ENCODE measurements at places on chromosomes 4 and X.

GRCh38 chr4:72860766-72861165 lies 208.8 kb downstream of the COX18 start:
- DNase-seq = no peak

DNA sequence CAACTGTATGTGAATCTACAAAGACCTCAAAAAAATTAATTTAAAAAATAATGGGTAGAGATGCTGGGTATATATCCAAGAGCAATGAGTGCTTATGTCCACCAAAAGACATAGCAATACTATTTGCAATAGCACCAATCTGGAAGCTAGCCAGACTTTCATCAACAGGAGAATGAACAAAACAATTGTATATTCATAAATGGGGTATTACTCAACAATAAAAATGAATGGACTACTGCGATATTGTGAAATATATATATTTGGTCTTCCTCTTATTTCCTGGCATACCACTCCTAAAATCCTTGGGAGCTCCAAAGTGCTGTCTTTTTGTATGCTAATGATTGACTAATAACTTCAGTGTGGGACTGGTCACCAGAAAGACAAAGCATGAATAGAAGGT lies 77.5 kb downstream of the MSN start:
- no peak for DNase-seq

DNA sequence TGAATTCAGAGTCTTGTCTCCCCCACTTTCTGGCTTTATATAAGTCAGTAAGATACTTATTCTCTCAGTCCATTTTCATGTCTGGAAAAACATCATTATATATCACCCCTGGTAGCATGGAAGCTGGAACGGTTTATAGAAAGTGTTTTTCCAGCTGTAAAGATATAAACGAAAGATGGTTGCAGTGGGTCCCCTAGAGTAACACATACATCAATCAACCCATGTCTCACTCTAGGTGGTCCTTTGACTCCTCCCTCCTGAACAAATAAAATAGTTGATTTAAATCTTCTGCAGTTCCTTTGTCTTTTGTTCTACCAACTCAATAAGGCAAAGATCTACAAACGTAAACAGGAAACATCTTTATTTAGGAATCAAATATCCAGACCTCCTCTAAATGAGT lies 1306.1 kb upstream of the TENM3 start:
- no peak for DNase-seq

DNA sequence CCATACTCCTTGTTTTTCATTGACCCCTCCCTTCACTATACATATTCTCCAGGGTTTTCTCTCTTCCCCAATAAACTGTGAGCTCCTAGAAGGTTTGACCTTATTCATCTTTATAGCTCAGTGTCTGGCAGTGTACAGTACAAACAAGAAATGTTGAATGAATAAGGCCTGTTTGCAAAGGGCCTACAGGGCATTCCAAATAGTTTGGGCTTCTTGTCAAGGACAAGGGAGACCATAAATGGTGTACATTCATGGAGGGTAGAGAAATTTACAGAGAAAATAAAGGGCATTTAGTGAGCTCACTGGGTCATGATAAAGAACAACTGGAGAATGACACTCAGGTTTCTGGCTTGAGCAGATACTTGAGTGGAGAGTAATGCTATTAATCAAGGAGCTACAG lies 47.5 kb upstream of the EIF1AX start:
- DNase-seq = no peak

GRCh38 chr4:38177035-38177546 lies 216.9 kb downstream of the PTTG2 start:
- DNase-seq = no peak

DNA sequence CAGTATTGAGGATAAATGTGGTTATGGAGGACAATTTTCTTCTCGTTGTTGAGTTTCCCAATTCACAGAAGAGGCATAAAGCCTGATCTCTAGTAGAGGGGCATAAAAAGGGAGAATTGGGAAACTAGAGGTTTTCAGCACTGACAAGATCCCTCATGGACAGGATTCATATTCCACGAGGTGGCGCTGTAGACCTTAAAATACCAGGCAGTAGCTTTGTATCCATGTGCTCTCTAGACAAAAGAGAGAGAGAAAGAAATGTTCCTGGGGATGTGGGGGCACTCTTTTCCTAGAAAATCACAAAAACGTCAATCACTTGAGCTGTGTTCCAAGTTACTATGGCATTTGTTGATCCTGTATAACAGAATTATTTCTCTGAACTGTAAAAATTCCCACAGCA lies 128.3 kb downstream of the MAGEE1 start:
- DNase-seq = no peak

GRCh38 chrX:109658391-109658790 lies 33.4 kb upstream of the KCNE5 start:
- no peak for DNase-seq

DNA sequence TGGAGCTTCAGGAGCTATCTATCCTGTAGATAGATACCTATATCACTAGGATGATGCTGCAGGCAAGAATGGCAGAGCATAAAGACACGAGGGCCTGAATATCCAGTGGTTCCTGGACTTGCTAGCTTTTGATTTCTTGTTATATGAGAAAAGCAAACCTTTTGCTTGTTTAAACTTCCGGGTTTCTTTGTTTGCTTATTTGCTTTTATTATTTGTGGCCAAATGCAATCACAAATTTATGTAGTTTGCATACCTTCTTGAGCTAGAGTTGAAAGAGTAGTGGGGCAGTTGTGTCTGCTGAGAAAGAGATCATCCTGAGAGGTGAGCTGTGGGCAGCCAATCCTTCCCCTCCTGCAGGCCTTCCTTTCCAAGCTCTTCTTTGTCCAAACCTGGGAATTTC lies 245.7 kb downstream of the AR start:
- DNase-seq = no peak

GRCh38 chrX:116278826-116279225 lies 108.3 kb downstream of the AGTR2 start:
- DNase-seq = no peak

DNA sequence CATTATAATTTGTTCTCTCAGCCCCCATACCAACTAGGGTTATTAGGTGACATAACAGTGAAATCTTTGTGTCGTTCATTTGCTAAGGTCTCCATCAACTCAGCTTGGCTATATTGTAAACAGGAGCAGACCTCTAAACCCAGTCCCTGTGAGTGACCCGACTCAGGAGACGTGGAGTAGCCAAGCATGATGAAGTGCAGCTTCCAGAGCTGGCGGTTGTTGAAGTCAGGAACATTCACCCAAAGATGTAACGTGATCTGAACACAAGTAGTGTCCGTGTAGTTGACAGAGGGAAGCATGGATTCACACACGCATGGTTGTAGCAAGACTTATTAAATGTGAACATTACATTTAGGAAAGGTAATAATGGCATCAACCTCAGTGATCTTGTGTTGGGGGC lies 102.3 kb downstream of the FAM193A start:
- no peak for DNase-seq

GRCh38 chrX:107135049-107135964 lies 16.7 kb upstream of the RBM41 start:
- DNase-seq = no peak

DNA sequence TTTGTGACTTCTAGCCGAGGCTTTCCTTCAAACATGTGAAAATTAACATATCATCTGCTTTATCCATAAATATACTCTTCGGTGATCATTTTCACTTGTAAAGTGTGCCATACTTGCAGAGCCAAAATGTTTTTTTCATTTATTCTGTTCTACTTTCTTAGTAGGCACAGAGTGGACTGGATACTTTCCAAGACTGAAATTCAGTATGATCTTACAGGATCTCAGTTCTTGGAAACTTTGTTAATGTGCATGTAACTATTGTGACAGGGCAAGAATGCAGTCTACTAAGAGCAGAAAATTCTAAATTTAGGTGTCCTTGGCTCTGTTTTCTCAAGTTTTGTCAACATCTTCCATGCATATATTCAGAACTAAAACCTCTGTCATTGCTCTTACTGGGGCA lies 284.9 kb downstream of the TEX13A start:
- no peak for DNase-seq

GRCh38 chr4:126038502-126039144 lies 723.9 kb downstream of the FAT4 start:
- no peak for DNase-seq

GRCh38 chr4:121792966-121793365 lies 8.2 kb upstream of the EXOSC9 start:
- DNase-seq = no peak

DNA sequence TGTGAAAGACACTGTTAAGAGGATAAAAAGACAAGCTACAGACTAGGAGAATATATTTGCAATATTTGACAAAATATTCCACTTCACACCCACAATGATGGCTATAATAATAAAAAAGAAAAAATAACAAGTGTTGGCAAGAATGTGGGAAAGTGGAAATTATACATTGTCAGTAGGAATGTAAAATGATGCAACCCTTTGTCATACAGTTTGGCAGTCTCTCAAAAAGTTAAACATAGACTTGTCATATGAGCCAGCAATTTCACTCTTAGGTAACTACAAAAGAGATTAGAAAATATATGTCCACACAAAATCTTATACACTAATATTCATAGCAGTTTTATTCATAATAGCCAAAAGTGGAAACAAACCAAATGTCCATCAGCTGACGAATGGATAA lies 5.2 kb upstream of the RADX start:
- DNase-seq = no peak

DNA sequence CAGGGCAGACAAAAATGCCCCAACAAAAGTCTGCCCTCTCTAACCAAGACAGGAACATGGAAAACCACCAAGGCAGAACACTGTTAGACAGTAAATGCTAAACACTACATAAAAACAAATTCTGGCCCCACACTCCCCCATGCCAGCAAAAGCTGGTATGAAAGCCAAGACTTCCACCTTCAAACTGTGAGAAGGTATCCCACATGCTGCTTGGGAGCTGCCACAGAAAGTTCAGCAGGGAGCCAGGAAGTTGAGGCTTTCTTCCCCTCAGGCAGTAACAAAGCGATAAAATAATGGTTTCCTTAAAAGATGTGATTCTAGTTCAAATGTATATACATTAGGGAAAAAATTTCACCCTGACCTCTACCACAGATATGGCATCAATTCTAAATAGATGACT lies 770.4 kb upstream of the NDST4 start:
- no peak for DNase-seq

DNA sequence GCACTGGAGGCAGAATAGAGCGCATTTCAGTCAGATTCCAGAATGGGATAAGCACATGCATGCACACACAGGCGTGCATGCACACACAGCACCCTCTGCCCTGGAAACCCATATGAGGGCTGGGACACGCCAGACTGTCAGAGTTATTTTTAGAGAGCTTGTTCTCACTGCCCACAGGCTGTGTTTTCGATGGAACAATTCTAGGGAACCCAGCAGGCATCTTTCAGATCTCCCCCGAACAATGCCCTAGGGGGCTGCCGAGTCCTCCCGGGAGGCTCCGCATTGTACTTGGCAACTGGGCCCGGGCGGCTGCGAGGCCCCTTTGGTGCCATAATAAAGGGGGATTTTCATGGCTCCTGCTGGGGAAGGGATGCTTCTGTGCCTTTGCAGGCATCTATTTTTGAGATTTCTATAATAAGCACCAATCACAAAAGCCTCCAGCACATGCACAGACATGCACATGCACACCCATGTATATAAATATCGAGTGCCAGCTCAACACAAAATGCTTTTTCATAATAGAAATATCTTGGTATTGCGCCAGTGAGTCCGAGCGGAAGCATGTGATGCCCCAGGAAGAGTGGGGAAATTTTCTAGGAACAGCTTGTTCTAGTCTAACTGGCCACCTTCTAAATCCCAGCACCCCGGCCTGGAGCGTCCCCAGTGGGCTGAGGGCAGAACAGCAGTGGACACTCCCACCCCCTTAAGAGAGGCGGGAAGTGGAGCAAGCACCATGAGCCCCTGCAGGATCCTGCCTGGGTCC lies 88.5 kb downstream of the PHKA2 start:
- DNase-seq = no peak

DNA sequence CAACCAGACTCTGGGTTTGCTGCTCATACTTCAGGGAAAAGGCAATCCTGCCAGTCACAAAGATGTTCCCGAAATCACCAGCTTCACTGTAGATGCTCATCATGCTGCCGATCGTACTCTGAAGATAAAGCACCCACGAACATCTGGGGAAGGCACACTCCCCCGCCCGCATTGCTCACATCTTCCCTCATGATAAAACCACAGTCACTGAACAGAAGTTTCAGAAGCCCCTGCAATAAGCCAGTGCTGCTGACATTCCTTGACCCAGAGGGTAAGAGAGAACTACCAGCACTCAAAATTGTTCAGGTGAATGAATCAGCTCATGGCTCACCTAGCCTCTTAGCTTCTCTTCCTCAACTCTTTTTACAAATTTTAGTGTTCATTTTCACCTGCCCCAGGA lies 43.1 kb downstream of the SRPX2 start:
- no peak for DNase-seq

GRCh38 chr4:153114771-153115321 lies 89.4 kb upstream of the TRIM2 start:
- no peak for DNase-seq

DNA sequence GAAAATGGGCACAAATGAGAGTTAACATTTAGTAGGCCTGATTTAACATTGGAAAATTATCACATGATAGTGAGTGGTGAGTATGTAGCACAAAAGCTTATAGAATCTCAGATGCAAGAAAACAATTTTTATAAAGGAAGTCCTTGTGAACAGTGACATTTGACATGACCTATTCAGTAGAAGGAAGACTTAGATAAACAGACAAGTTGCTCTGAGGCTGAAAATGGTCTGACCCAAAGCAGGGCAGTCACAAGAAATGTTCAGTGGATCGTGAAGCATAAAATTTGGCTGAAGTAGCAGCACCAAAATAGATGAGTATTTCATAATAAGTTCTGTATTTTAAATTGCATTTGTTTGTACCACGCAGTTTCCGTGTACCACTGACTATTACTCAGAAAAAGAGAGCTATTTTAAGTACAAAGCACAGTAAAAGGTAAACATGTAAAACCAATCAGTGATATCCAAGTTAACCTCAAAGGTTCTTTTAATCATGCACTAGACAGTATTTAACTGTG lies 605.7 kb upstream of the PABPC4L start:
- DNase-seq = no peak

- DNase-seq = no peak
Measured at GRCh38 chr4:162011089-162011488, 152.7 kb downstream of the FSTL5 start.

DNA sequence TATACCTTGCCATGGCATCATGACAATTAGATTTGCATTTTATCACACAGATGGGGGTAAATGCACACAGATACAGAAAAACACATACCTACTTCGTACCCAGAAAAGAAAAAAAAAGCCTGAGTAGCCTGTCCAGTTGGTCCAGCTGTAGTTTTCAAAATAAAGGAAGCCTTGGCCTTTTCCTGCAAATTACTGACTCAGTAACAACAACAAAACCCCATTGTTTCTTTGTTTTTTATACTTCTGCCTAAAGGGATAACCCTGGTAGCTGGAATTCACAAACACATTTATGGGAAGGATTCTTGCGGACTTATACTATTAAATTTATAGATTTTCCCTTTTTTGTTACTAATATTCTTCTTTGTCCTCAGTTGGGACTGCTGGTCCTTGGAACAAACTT lies 156.4 kb upstream of the PCDH10 start:
- DNase-seq = no peak

- DNase-seq = no peak
Measured at GRCh38 chr4:98508829-98509598, 149.4 kb downstream of the TSPAN5 start.
